ENCODE measurements at places on chromosomes 7 and 10.

DNA sequence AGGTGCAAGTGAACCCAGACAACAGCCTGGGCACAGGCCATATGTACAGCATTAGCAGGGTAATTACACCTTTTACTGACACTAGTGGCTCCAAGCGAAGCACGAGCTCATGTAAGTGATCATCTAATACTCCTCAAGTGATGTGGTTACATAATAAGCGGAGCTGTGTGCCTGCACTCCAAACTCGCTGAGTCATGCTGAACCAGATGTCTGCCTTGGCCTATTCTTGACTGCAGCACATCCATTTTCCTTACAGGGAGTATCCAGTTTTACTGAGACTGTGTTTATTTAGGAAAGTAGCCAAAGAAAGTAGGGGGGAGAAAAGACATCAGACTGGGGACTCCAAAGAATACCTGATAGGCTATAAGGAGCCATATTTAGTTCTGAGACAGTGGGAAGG is 90.1 kb downstream of the GRM3 start:
- no peak for DNase-seq

DNA sequence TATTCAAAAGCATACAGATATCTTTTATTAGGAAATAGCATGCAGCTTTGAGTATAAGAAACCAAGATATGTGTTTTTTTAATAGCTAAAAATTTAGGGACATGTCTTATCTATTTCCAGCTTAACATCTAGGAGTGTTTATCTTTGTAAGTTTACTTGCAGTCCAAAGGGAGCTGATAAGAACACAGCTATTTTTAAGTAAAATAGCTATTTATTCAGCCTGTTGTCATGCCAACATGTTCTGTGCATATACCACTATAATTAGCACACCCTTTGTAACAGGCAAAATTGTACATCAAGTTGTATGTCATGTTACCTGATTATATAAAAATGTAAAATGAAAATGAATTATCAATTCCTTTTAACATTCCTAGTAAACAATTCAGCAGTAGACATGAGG is 29.6 kb downstream of the FAM133B start:
- no peak for DNase-seq

- no peak for DNase-seq
These were observed 533.1 kb downstream of the KCNMA1 start for GRCh38 chr10:77104459-77104980.

DNA sequence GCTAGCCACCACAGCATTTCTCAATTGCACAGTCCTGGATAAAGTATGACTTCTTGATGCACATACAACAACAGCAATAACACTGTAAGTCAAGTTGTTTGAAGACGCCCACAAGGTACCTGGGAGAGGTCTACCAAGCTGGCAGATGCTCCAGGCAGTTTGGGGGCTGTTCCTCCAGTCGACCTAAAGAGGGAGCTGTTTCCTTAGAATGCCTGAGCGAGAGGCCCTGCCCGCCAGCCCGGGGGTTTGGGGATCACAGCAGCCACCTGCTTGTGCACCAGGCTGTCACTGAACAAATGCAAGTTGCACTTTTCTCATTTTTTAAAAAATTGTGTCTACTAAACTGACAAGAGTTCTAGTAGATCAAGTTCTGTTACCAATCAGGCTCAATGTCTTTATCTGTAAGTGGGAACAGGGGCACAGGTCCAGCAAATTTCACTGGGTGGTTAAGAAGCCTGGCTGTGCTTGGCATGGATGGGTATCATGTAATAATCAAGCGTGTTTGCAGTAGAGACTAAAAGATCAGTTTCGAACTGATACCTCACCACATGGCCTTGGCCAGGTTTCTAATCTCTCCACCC is 193.8 kb upstream of the ADO start:
- DNase-seq = peak; percentile 39

GRCh38 chr10:75782463-75783248 is 351.2 kb downstream of the LRMDA start:
- no peak for DNase-seq

DNA sequence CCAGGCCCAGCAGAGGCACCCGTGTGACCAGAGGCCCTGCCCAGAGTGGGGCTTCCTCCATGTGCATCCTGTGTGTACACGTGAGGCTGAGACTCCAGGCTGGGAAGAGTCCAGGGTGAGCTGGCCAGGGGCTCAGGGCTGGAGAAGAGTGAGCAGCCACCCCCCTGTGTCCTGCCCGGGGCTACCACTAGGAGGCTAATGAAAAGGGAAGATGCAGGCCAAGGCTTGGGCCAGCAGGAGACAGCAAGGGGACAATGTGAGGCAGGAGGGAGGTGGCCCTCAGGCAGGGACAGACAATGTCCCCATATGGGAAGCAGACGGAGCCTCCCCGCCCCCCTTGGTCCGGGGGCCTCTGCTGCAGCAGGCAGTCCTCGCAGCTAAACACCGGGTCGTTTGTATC is 102.0 kb downstream of the HIF1AN start:
- no peak for DNase-seq

- DNase-seq = no peak
These were observed 244.5 kb upstream of the PTER start for GRCh38 chr10:16192337-16192736.

- no peak for DNase-seq
These were observed 756.3 kb downstream of the NXPH1 start for GRCh38 chr7:9189703-9190102.

- DNase-seq = no peak
These were observed 83.5 kb upstream of the INSIG1 start for GRCh38 chr7:155213955-155214740.

GRCh38 chr7:80439894-80440821 is 71.7 kb downstream of the GNAT3 start:
- DNase-seq = no peak

DNA sequence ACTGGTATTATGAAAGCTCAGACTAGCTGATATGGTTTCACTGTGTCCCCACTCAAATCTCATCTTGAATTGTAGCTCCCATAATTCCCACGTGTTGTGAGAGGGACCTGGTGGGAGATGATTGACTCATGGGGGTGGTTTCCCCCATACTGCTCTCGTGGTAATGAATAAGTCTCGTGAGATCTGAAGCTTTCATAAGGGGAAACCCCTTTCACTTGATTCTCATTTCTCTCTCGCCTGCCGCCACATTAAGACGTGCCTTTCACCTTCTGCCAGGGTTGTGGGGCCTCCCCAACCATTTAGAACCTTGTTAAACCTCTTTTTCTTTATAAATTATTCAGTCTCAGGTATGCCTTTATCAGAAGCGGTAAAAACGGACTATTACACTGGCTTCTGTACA is 40.3 kb downstream of the COL13A1 start:
- no peak for DNase-seq

DNA sequence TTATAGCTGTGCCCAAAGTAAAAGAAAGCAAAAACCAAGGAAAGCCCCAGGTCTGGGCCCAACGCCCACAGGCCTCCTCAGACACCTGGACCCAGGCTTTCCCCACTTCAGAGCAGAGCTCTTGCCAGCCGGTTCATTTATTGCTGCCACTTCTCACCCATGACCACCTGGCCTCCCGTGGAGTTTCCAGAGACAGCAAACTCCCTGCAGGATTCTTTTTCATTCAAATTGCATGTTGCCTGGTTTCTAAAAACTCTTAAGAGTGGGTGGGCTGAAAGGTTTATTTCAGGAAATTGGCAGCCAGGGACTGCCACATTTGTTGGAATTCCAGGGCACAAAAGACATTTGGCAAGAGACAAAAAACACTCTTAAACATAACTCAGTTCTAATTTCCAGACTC is 4.7 kb downstream of the VOPP1 start:
- no peak for DNase-seq

DNA sequence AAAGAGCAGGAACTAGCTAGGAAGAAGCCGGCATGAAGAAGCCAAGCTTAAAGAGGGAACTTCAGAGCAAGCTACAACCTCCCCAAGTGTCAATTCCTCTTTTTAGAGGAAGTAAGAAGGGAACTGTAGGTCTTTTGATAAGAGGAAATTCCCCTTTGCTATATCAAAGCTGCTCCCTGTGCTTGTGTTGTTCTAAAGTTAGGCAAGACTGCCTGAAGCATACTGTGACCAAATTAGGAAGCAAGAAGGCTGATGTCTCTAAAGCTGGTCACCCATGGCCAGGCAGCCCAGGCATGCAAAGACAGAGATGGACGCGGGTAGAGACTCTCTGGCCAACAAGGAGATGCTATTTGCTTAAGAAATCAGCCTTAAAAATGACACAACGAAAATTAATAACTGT is 87.9 kb downstream of the RNF216 start:
- no peak for DNase-seq

GRCh38 chr10:78362406-78363022 is 328.9 kb downstream of the RPS24 start:
- DNase-seq = no peak

- DNase-seq = no peak
These were observed 52.0 kb downstream of the STK32C start for GRCh38 chr10:132255489-132256344.

- no peak for DNase-seq
These were observed 216.6 kb upstream of the SH2B2 start for GRCh38 chr7:102069931-102070629.

DNA sequence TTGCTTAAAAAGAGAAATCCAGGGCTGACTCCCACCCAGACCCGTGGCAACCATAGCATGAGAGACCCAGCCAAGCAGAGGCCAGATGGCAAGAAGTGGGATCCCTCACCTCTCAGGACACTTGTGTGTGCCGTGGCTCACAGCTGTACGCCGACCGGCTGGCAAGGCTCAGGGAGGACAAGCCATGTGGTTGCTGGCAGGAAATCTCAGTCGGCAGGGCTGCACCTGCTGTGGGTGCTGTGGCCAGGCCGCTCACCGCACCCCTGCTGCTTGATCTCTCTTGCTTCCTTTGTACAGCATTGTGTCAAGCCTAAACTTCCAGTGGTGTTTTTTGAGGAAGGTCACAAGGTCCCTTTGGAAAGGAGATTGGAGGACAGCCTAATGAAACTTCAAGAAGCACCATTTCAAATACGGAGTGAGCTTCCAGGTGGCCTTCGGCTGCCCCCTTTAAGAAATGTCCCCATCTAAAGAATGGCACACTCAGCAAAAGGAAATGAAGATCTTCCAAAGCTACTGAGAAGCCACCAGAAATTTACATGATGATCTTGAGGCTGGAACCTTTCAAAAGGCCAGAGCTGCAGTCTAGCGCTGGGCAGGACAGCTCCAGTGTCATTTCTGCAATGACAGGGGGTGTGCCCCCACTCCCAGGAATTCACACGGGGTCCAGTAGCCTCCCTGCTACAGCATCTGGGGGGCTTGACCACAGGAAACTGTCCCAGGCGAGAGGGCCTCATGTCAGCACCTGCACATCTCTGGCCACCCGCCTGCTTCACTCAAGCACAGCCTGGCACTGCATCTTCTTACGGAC is 409.0 kb upstream of the MGMT start:
- peak; percentile 5 for DNase-seq

- DNase-seq = no peak
These were observed 152.7 kb downstream of the ANK3 start for GRCh38 chr10:60236869-60237524.

GRCh38 chr7:90850471-90850870 is 254.3 kb downstream of the CDK14 start:
- no peak for DNase-seq

DNA sequence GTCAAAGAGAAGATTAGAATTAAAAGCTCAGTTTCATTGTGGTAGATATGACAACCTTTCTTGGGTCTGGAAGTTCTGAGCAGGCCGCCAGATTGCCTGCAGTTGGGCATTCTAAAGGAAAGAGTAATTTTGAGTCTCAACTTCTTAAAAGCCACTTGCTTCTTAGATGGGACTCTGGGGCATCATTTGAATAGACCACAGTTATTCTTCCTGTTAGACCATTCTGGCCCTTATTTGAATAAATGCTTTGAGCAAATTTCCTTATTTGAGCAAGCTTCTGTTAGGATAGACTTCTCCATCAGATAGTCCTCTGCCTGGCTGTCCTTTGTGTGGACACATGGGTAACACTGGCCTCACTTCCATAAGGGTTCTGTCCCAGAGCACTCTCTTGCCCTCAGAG is 40.2 kb downstream of the SND1 start:
- DNase-seq = no peak

DNA sequence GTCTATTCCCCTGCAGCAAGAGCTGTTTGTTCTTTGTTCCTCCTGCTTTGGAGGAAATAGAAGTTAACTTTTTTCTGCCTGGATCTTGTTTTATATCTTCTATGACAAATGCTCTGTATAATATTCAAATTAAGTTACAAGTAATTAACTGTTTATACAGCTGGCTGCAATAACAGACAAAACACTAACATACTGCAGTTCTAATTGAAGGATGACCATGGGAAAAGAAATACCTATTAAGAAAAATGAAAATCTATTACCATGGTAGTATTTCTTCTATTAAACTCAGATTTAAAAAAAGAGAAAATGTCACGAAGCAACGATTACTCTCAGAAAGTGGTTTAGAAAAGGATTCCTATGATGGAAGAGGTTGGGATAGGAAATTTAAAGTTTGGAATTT is 213.8 kb upstream of the PLXNA4 start:
- no peak for DNase-seq

- no peak for DNase-seq
These were observed 297.1 kb downstream of the CACNA2D1 start for GRCh38 chr7:82146491-82146890.

- no peak for DNase-seq
These were observed 673.7 kb downstream of the MAGI2 start for GRCh38 chr7:78779788-78780187.

GRCh38 chr10:118926441-118926840 is 103.1 kb upstream of the NANOS1 start:
- no peak for DNase-seq

DNA sequence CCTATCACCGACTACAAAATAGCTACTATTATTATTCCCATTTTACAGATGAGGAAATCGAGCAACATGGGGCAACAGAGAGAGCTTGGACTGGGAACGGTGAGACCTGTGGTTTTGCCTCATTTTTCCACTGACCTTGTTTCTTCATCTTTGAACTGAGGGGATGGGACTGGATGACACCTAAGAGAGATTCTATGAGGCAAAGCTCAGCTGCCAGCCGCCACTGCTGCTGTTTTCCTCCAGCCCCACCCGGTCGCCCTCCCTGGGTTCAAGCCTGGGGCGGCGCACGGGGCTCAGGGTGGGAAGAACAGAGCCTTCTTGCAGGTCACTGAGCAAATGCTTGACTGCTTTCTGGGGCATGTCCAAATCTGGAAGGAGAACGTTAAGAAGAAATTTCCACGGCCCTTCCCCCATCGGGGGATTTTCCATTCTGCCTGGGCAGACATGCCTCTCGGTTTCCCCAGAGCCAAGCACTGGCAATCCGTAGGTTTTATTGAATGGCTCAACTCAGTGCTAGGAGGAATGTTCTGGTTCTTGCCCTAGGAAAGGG is 12.3 kb downstream of the DDIT4 start:
- no peak for DNase-seq

GRCh38 chr10:87615856-87616255 is 43.8 kb upstream of the PAPSS2 start:
- DNase-seq = no peak

GRCh38 chr7:146424084-146424483 is 307.5 kb downstream of the CNTNAP2 start:
- no peak for DNase-seq

GRCh38 chr10:4195213-4195612 is 410.2 kb upstream of the KLF6 start:
- no peak for DNase-seq

GRCh38 chr10:88243836-88244730 is 339.0 kb downstream of the RNLS start:
- no peak for DNase-seq
